ENCODE measurements at places on chromosomes 2 and 18.

- no peak for DNase-seq
Measured at GRCh38 chr18:74944676-74945075, 264.3 kb downstream of the PTGR3 start.

DNA sequence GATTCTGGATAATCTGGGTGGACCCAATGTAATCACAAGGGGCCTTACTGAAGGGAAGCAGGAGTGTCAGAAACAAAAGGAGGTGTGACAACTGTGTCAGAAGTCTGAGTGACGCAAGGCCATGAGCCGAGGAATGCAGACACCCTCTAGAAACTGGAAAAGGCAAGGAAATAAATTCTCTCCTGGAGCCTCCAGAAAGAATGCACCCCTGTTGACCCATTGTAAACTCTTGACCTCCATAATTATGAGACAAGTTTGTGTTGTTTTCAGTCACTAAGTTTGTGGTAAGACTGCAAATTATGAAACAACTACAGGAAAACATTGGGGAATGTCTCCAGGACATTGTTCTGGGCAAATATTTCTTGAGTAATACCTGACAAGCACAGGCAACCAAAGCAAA lies 47.3 kb upstream of the B3GNT7 start:
- no peak for DNase-seq

DNA sequence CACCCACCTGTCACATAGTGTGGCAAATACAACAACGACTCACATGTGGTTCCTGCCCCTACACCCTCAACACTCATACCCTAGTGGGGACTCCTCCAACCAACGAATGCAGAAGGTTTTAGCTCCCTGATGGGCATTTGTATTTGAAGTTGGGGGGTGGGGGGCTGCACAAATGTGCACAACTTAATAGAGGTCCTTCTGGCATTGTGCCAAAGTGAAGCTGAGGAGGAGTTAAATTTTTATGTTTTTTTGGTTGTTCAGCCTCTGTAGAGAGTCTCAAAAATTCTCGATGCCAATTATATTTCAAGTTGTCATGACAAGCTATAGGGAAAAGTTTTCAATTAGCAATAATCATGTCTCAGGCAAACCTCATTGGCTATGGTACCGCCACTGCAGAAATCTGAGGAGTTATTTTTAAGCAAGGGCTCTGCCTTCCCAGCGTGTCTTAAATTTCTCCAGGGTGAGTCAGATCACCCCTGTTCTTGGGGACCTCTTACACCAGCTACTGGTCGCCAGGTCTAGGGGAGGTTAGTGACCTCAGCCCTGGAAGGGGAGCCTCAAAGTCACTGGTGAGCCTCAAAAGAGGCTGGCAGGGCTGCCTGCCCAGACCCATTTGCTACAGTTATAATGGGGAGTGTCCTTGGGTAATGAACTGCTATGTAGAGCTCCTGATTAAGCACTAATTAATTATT lies 102.7 kb upstream of the TAF1B start:
- no peak for DNase-seq

DNA sequence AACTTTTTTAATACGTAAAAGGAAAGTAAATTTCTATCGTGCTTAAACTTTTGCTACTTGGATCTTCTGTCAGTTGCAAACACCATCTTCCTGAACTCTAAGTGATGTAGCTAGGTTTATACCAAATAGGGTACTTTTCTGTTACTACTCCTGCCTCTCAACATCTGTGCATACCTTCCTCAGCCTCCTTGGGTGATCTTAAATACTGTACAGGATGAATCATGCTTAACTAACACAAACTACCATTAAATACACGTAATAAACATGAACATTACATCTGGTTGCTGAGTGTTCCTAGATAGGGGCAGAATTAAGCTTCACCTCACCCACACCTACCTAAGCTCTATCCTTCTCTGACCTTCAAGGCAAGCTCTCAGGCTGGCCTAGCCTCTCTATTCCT lies 398.0 kb downstream of the TXNL1 start:
- DNase-seq, result peak; percentile 10

GRCh38 chr2:25042321-25043240 lies 705 bp downstream of the EFR3B start:
- no peak for DNase-seq

DNA sequence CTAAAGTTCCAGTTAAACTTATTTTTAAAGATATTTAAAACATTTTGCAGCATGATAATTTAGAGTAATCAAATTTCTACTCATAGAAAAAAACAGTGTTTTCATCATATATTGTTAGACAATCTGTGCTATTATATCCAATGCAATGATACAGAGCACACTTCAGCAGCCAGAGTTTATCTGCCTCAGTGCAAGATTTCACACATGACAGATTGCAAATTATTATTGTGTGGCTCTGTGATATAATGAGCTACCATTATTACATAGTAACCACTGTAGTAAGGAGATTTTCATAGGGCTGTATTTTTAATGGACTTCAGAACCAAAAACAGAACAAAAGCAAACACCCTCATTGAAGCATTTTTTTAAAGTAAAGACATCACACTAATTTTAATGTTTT lies 762.4 kb downstream of the DSC3 start:
- DNase-seq, result no peak

DNA sequence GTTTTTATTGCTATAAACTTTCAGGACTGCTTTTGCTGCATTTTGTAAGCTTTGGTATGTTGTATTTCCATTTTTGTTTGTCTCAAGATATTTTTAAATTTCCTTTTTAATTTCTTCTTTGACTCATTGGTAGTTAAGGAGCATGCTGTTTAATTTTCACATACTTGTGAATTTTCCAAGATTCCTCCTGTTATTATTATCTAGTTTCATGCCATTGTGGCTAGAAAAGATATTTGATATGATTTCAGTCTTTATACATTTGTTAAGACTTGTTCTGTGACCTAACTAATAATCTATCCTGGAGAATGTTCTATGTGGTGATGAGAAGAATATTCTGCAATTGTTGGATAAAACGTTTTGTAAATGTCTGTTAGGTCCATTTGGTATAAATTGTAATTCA lies 62.1 kb downstream of the NUP35 start:
- no peak for DNase-seq

DNA sequence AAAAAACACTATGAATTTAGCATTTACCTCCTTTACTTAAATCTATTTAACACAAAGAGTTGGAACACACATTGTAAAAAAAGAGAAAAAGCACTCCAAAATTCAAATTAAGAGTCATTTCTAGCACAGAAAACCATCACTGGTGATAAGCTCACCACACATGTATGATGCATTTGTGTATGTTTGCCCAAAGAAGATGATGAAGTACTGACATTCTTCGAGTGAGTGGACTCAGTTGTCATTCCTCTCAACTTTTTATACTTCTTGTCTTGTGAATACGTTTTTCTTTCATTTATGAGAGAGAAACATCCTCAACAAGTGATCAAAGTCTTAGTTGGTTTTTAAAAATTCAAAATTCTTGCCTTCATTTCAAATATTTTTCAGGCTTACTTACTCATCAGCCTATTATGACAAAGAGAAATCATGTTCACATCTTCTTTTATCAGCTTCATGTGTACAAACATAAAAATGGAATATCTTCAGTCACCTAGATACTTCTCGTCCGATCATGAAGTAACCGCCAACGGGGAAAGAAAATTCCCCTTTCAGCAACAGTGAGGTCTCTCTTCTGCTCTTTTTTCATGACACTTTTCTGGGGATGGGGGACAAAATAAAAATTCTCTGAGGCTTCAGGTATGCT lies 1.5 kb downstream of the DSEL start:
- DNase-seq, result no peak

GRCh38 chr2:180554330-180554729 lies 426.1 kb upstream of the UBE2E3 start:
- DNase-seq, result no peak

Measured in non-pigmented ciliary epithelial cell (primary cell).